ENCODE measurements at places on chromosomes 1 and 21.

- no peak for DNase-seq
These were observed 209.2 kb upstream of the ZC3H12A start for GRCh38 chr1:37265156-37265555.

DNA sequence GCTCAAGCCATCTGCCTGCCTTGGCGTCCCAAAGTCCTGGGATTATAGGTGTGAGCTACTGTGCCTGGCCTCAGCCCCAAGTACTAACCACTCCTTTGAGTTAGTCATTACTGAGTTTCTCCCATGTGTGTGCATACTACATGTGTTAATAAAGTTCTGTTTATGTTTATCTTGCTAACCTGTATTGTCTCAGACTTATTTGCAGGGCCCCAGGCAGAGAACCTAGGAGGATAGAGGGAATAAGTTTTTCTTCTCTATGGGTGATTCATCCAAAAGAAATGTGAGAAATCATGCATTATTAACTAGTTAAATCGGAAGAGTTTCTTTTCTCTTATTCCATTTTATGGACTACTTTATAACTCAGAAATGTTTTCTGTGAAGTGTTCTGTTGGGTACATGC, 203.9 kb upstream of the CACYBP start:
- DNase-seq, result no peak

DNA sequence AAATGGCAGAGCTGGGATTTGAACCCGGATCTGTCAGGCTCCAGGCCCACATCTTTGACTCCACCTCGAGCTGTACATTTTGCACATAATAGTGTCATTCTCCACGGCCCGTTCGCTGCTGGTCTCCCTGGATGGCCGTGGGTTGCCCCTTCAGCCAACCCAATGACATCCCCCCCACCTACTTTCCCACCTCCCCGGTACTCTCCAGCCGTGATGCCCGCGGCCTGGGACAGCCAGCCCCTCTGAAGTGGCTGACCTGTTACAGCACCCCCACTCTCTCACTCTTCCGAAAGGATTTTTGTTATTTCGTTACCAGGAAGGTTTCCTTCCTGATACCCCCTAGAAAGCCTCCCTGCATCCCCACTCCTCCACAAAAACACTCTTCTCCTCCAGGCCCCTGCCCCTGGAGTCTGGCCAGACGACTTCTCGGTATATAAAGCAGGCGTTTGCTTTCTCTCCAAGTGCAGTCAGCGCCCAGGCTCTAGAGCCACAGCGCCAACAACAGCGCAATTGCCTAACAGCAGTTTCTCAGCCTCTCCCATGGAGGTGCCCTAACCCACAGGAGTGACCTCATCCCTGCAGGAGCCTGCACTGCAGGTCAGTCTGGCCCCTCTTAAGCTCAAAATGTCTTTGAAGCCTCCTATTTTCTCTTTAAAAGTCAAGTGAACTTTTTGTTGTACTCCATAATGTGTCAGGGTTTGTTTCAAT, 14.5 kb upstream of the GJB5 start:
- DNase-seq, result no peak

- DNase-seq, result no peak
These were observed 86.8 kb downstream of the KIF26B start for GRCh38 chr1:245241526-245242130.

GRCh38 chr1:162310337-162310736, 66.3 kb downstream of the SPATA46 start:
- DNase-seq, result no peak

DNA sequence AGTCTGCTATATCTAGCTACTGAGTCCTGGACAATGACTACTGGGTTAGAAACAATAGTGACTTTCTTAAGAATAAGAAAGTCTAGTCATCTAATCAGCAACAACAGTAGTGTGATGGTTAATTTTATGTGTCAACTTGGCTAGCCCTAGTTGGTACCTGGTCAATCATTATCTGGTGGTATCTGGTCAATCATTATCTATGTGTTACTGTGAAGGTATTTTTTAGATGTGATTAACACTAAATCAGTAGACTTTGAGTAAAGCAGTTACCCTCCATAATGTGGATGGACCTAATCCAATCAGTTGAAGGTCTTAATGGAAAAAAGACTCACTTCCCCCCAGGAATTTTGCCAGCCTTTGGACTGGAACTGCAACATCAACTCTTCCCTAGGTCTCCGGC, 312.6 kb downstream of the SIPA1L2 start:
- no peak for DNase-seq

DNA sequence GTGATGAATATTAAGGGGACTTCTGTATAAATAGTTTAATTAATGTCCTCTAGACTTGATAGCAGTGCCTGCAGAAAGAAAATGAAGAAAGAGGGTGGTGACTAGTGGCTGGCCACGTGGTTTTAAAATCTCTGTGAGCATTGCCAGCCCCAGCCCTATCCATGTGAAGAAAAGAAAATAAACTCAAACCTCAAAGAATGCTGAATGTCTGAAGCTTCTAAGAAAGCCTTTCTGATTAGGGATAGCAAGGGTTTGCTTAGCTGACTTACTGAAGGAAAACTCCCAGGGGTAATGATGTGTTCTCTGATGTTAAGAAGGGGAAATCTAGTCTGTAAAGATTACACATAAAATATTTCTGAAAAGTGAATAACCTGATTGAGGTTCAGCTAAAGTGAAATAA, 31.8 kb downstream of the ADGRL2 start:
- DNase-seq, result no peak

DNA sequence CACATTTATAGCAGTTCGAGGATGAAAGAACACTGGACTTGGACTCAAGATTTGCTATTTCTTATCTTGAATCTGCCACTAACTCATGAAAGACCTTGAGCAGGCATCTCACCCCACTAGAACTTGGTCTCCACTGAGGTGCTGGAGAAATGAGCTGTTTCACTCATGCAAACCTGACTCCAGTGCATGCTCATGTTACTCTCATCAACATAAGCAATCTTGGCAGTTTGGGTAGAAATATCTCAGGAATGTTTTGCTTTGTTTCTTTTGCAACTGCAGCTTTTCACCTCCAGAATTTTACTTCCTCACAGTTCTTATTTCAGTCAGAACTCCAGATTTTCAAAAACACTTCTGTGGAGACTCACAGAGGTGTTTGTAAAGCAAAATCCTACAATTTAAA, 46.2 kb upstream of the DAB1 start:
- DNase-seq, result no peak

GRCh38 chr1:14716474-14716873, 118.0 kb downstream of the KAZN start:
- no peak for DNase-seq
